ENCODE measurements at places on chromosomes 2 and 18.
A peak's percentile ranks its signal among the peaks of the same experiment; 100 is the strongest.

GRCh38 chr2:109655287-109655686, 41.1 kb downstream of the SOWAHC start:
- DNase-seq, result no peak

- no peak for DNase-seq
Measured at GRCh38 chr2:40165509-40165844, 286.4 kb downstream of the SLC8A1 start.

DNA sequence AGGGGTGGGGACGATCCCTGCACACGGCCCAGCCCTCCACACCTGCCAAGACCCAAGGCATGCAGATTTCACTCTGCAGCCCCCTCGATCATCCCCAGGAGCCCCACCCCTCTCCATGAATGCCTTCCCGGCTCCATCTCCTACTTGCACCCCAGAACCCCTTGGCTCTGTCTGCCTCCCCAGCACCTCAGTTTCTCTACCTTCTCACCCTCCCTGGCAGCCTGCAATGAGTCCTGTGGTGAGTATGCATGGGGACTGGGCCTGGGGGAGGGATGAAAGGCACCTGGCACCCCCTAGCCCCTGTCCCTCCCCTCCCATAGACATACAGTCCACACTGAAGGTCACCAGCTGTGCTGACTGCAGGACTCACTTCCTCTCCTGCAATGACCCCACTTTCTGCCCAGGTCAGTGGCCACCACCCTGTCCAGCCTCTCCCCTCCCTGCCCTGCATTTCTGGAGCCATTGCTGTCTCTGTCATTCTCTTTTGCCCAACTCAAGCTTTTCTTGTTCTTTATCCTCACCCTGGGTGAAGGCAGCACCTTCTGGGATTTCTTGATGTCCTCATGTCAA, 1.0 kb downstream of the TEX51 start:
- no peak for DNase-seq

- DNase-seq, result no peak
Measured at GRCh38 chr2:168514692-168515091, 58.6 kb downstream of the CERS6 start.

- DNase-seq, result peak; percentile 8
Measured at GRCh38 chr2:85066874-85067351, 66.3 kb upstream of the TCF7L1 start.

GRCh38 chr2:101961338-101962191, 30.2 kb upstream of the IL1R2 start:
- peak; percentile 78 for DNase-seq

GRCh38 chr2:19409046-19409445, 50.6 kb upstream of the OSR1 start:
- no peak for DNase-seq

Measured in C1 segment of cervical spinal cord (tissue), 14 donors.